ENCODE measurements at places on chromosomes 3 and 15.

DNA sequence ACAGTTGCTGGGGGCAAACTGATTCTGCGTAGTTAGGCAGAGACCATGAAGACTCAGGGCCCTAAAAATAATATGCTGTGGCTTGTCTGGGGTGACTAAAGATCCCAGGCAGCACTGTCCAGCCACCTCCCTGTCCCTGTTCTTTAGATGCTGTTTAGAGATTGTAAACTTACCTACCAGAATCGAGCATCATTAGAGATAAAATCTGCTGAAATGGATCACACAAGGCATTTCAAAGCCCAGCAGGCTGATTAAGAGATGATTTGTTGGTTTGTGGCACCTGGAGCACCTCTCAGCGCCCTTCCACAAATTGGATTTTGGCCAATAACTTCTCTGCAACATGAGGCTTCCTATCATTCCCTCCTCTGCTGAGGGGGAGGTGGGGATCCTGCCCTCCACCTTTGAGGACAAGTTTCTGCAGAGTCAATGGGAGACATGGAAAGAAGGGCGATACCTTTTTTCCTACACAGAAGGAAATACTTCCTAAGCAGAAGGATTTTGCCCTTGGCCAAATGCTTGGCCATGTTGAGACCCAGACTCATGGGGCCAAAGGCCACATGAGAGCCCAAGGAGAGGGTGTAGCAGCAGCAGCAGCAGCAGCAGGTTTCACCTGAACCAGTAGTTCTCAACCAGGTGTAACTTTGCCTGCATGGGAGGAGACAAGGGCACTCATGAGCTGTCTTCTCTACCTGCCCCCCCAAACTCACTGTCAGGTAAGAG, 37.5 kb downstream of the SEMA5B start:
- DNase-seq: no peak

- DNase-seq: no peak
Observed at GRCh38 chr3:181782306-181782954, 70.7 kb downstream of the SOX2 start.

DNA sequence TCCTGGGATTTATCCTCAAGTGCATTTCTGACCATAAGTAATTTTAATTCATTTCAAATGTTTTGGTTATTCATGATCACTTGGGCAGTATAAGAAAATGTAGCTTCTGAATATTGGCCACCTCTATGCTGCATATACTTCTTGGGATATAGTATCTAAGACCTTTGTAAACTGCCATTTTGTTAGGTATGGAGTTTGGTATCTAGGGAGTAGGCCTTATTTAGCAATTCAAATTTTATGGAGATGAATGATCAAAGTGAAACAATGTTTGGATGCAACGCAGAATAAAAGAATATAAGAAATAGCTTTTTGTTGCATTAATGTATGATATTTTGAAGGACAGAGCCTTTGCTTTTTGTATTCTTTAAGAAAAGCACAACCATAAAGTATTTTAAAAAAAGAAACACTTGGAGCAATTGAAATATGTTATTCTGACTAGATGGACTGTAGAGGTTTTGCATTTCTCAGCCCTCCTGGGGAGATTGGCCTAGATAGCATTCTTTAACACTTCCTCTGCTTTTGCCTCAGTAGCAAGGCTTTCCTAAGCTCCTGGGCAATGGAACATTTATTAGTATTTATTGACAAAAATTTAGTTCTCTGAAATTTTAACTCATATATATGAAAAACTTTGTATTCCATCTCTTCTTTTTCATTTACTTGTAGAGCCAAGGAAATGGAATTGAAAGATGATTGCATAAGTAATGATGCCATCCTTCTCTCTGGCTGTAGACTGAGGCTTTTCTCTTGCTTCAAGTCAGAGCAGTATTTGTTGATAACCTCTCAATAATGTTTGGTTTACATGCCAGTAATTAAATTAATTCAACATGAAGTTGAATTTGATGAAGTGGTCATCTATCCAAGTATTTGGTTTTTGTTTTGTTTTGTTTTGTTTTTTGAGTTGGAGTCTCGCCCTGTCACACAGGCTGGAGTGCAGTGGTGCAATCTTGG, 61.8 kb upstream of the UTS2B start:
- no peak for DNase-seq

- no peak for DNase-seq
Observed at GRCh38 chr3:170907637-170908234, 701 bp downstream of the EIF5A2 start.

GRCh38 chr3:30676424-30677346, 70.3 kb downstream of the TGFBR2 start:
- no peak for DNase-seq

DNA sequence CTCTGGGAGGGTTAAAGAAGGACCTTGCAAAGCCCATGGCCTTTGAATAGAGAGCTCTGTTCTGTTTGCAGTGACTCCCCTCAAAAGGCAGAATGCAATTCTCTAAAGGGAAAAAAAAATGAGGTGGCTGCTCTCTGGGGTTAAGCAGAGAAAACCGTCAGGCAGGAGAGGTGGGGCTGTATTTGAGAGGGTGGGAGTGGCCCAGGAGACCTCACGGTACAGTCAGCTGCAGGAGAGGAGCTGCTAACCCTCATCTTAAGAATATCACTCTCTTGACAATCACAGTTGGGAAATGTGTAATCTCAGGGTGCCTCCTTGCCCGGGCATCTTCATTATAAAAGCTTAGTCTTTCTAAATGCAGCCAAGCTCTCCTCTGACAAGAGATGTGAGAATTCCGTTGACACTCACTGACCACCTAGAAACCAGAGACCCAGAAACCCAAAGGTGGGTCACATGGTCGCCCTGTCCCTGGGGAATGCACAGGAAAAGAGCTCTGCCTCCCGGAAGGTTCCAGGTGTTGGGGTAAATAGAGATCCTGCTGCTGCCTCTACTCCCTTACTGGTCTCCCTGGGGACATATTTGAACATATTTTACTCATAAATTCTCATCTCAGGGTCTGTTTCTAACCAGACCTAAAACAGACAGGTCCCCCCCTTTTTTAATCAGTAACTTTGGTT, 159.1 kb upstream of the CTDSPL start:
- no peak for DNase-seq

DNA sequence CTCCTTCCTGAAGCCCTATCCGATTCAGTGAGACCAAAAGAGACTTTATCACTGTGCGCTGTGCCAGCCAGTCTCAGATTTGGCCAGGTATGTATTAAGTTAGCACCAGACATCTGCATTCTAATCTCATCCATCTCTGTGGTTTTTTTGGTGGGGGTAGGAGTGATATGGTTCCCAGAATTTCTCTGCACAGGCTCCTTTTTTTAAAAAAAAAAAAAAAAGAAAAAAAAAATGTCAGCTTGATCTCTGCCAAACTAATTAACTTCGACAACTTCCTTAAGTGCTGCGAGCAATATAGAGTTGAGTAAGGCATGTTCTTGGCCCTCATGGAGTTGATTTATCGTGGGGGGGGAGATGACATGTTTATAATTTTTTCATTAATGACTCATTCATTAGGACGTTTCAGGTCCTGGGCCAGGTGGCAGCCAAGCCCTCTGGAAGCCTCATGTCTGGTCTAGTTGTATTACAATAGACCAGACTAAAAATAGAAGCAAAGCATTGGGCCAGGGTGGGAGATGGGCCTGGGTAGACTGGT, 12.9 kb downstream of the SLCO3A1 start:
- peak; percentile 67 for DNase-seq

GRCh38 chr15:73888224-73889041, 15.1 kb downstream of the TBC1D21 start:
- no peak for DNase-seq

DNA sequence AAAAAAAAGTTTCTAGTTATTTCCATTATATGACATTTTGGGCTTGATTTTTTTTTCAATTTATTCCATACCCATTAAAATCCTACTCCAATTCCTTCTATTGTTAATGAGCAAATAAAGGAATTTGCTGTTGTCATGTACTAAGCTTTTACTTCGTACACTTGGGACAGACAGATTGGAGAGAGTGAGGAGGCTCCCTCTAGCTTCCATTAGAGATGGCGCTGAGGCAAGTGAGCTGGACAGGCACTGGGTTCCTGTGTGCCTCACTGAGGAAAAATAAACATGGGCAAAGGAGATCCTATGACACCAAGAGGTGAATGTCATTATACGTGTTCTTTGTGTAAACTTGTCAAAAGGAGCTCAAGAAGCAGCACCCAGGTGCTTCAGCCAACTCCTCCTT, 441.1 kb upstream of the MDFIC2 start:
- DNase-seq: no peak

DNA sequence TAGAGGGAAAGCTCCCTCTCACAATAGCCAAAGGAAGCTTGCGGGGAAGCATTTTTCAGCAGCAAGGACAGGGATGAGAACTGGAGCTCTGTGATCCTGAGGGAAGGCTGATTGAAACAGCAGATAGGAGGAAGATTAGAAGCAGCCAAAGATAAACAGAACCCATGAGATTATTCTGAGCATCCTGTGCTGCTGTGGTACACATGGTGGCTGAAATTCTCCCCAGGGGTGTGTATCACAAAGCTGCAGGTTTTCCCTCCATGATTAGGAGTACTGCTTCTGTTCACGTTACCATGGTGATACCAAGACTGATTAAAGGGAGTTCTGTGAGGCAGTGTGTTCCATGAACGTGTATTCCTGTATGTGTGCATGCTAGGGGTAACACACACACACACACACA, 30.3 kb upstream of the PSMD6 start:
- DNase-seq: no peak

GRCh38 chr15:43887901-43888300, 61.1 kb downstream of the WDR76 start:
- DNase-seq: no peak

- no peak for DNase-seq
Observed at GRCh38 chr3:73045391-73045790, 16.1 kb upstream of the EBLN2 start.

- DNase-seq: no peak
Observed at GRCh38 chr3:168581771-168582225, 486.1 kb upstream of the GOLIM4 start.

DNA sequence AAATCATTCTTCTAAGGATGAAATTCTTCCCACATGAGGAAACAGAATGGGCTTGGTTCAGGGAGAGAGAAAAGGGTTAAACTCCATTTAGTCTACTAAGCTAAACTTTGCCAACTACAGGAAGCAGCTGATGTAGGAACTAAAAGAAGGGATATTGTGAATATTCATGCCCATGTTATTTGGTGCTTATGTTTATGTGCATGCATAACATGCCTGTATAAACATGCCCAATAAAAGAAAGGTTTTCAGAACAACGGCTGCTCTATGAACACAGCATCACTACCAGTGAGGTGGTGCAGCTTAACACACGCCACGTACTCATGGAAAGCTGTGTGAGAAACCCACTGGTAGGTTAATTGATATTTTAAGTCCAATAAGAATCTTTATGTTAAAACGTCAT, 59.4 kb upstream of the VGLL4 start:
- no peak for DNase-seq

Data from CD4-positive, alpha-beta T cell treated with Interleukin-2 at 100 ng/mL for 4 hours (primary cell).